ENCODE measurements at places on chromosomes 16 and 17. TPM values are rescaled to one million over a fixed set of nuclear protein-coding genes. Genes with fewer than 3 reads are reported as not detected.

DNA sequence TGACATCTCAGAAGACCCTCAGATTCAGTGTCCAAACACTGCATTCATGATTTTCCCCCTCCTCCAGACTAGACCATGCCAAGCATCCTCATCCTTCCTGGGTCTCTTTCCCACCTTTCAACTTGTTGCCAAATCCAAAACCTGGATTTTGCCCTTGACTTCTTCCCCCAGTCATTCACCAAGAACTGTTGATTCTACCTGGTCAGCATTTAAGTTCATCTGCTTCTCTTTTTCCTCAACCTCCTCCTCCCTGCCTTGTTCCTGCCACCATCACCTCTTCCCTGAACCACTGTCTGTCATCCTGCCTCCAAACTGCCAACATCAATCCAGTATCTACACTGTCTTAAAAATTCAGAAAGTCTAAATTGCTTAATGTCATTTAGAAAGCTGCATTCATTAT lies 20.9 kb downstream of the CHST4 start:
- no peak for DNase-seq

GRCh38 chr17:10226930-10227695 lies 28.7 kb upstream of the GAS7 start:
- DNase-seq = no peak

DNA sequence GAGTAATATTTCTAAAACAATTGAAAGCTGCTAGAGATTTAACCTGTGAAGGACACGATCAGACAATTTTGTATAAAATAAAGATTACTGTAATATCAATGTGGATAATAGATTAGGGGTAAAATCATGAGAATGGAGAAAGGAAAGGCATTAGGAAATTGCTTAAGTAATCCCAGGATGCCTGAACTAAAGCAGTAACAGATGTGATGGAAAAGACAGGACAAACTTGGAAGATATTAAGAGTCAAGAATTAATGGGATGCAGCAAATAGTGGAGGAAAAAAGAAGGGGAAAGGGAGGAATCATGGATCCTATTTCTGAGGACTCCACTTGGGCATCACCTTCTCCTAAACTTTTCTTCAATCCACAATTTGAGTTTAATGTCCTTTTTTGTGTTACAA lies 437.1 kb upstream of the PMFBP1 start:
- no peak for DNase-seq

DNA sequence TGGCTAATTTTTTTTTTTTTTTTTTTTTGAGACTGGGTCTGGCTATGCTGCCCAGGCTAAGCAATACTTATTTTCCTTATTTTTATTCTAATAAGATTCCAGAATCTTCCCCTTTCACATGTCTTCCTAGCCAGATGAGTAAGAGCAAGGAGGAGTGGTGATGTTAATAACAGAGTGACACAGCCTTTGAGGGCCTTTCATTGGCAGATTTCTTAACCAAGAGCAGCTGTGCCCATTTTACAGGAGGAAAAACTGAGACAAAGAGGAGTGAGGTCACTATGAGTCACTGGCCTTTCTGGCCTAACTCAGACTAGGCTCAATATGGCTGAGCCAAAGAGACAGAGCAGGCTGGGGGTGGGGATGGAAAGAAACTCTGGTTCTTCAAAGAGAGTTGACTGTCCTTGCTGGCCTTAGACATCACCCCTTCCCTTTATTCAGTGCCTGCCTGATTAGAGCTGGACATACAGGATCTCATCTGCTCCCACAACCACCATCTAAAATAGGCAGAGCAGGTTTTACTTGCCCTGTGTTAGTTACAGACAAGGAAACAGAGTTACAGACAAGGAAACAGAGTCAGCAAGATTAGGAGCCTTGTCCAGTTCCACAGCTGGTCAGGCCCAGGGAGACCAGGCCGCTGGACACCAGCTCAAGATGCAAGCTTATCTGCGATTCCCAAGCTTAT lies 50.0 kb upstream of the TOB1 start:
- no peak for DNase-seq

Gene HBQ1
- not detected for total RNA-seq
